ENCODE measurements at places on chromosomes 6 and 20. TPM values are rescaled to one million over a fixed set of nuclear protein-coding genes. Genes with fewer than 3 reads are reported as not detected.

GRCh38 chr6:68657374-68658139, 22.5 kb downstream of the ADGRB3 start:
- no peak for DNase-seq

DNA sequence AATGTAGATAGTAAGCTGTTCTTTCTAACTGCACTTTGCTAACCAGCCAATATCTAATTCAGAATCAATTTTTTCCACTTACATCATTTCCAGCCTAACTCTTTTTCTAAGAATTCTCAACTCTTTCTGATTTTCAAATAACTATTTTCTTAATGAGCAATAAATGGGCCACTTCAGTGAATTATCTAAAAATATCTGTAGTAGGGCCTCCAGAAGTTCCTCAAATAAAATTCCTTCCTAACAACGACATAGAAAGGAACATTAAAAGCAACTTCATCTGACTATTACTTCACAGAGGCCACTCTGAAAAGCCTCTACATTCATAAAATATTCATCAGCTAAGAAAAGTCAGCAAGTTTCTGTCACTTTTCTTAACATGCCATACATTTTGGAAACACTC, 4.8 kb downstream of the COL12A1 start:
- no peak for DNase-seq

ZC3H12D gene
- 8.7 TPM for total RNA-seq

PLG gene
- not detected for total RNA-seq

DNA sequence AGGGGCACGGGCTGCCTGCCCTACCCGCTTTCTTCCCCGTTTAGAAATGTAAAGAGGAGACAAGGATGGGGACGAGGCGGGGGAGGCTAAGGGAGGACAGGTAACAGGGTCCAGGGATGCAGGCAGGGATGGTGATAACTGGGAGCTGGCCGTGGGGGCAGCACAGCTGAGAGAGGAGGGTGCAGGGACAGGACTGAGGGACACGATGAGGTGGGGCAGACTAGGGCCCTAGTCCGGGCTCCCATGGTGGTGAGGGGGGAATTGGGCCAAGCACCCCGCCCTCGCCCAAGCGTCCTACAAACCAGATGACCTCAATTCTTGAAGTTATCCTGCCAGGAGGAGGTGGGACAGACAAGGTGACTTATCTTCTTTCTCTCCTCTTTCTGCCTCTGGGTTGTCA, 44.4 kb upstream of the MDFI start:
- no peak for DNase-seq

METTL24 gene
- 4.3 TPM for total RNA-seq

TBC1D32 gene
- 7.8 TPM for total RNA-seq

DNA sequence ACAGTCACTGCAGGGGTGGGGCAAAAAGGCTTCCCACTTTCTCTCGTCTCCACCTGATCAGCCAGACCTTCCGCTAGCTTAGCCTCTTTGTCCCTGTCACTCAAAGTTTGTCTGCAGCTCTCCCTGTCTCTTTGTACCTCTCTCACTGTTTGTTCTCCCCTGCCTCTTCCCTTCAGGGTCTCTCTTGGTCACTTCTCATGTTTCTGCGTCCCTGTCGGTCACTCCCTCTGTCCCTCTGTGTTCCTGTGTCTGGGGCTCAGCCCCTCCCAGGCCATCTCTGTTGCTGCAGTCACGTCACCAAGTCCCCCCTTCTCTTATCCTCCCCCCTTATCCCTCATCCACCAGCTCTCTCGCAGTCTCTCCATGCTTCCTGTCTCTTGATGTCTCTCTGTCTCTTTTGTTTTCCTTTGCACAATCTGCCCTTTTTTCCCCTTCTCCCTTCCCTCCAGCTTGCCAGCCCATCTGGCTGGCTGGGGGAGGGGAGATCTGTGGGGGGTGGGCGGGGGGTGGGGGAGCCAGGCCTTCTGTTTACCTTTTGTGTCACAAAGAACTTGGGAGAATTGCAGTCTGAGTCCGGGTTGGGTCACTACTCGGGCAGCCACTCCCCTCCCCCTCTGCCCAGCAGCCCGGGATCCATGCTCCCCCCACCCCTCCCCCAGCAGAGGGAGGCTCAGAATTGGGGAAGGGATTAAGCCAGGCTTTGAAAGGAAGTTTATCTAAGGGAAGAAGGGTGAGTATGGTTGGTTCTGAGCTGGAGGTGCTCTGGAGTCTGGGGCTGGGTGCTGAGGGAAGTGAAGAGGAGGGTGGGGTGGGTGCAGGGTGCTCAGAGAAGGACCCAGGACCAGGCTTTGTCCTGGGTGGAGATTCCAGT, 32.3 kb downstream of the FOXP4 start:
- DNase-seq: no peak

GRCh38 chr6:10406556-10406955, 8.3 kb downstream of the TFAP2A start:
- no peak for DNase-seq

- DNase-seq: no peak
Observed at GRCh38 chr20:52975029-52975732, 3.0 kb downstream of the TSHZ2 start.

IRF4 gene
- 5.0 TPM for total RNA-seq

ID1 gene
- total RNA-seq: 363 TPM

- DNase-seq: no peak
Observed at GRCh38 chr6:24257282-24257681, 100.6 kb downstream of the DCDC2 start.

DNA sequence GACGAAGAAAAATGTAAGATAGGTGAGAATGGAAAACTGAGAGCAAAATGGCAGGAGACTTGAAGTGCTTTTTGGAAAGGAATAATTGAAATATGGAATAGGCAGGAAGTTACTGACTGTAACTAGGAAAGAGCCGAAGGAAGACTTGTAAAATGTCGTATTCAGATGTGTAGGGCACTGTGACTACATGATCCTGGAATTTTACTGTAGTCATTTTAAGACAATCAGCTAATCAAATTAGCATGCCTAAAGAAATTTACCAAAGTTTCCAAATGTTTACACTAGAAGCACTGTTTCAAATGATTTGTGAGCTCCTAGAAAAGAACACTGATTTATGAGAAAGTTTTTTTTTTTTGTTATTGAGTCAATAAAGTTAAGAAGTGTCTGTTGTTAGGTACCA, 21.2 kb upstream of the ADIG start:
- no peak for DNase-seq

CRISP3 gene
- total RNA-seq: not detected

DNA sequence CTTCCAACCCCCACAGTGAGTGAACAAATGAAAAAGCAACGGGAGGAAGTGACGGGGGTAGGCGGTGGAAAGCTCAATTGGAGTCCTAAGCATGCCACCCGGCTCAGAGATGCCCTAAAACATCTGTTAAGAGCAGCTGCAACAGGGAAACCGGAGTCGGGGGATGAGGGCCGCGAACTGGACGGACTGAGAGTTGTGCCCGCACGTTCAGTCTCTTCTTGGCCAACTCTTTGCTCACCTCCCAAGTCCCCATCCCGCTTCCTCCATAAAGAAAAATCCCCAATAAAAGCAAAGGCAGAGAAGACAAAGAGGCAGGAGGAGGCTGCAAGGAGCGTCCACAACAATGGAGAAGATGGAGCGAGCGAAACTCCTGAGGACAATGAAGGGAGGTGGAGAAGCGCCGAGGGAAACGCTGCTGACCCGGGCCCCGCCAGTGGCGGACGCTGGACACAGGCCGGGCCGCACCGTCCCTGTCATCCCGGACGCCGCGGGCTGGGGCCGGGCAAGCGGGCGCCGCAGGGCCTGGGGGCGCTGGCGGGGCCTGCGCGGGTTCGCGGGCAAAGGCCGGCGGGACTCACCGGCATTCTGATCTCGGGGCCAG, 600 bp downstream of the SEC63 start:
- DNase-seq: peak; percentile 52

GRCh38 chr6:136410201-136411024, 120.8 kb upstream of the BCLAF1 start:
- DNase-seq: no peak

GRCh38 chr20:14955399-14955798, 618.0 kb upstream of the FLRT3 start:
- no peak for DNase-seq

DNA sequence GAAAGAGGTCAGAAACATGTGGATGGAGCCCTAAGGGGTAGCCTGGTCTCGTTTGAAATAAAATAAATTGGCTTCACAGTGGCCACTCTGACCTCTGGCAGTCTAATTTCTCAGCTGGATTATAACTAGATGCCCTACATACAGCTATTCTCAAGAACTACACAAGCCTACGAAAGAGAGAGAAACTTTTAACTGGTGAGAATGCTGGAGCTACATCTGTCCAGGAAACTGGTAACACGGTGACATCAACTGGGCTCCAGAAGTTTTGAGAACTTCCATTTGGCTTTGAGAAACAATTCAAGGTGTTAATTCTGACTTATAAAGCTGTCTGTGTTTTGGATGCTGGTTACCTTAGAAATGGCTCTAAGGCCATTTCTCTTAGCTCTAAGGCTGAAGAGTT, 187.3 kb upstream of the TENT5A start:
- DNase-seq: no peak

DNA sequence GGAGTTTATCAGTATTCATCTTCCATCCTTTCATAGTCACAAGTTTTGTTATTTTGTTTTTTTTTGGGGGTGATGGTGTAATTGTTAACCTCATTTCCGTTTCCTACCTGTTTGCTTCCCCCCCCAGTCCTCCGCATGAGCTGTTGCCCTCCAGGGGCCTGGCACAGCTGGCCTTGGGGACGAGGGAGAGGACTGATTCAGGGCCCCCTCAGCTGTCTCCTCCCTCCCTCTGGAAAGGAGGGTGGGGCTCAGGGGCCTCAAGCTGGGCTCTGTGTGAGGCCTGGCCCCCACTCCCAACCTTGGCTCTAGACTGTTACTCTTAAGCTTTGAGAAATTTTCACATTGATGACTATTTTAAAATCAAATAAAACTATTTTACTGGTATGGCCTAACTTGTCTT, 4.0 kb downstream of the LRRC73 start:
- no peak for DNase-seq

DNA sequence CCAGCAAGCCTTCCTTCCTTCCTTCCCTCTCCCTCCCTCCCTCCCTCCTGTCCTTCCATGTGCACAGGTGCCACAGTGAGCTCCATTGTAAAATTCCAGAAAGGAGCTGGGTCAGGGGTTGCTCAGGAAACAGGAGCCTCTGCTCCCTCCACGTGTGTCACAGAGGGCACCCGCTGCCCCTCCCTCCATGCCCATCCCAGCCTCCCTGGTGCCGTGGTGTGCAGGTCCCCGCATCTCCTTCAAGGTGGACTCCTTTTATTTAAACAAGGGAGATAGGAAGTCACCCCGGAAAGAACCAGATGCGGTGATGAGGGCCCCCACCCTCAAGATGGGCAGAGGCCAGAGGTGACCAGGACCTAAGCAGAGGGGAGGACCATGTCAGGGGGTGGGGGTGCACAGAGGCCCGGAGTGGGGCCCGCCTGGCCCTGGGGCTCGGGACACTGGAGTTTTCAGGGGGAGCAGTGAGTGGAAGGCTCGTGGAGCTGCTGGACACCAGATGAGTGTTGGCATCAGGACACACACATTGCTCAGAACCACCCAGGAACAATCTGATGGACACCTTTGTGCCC, 85.4 kb downstream of the DHX35 start:
- DNase-seq: no peak

SPATS1 gene
- total RNA-seq: not detected

GRCh38 chr6:166595061-166595780, 8.7 kb upstream of the RAMACL start:
- DNase-seq: no peak

ULBP3 gene
- total RNA-seq: 1.5 TPM

LTA gene
- not detected for total RNA-seq

- DNase-seq: no peak
Observed at GRCh38 chr6:98593676-98594075, 240.7 kb upstream of the POU3F2 start.

DNA sequence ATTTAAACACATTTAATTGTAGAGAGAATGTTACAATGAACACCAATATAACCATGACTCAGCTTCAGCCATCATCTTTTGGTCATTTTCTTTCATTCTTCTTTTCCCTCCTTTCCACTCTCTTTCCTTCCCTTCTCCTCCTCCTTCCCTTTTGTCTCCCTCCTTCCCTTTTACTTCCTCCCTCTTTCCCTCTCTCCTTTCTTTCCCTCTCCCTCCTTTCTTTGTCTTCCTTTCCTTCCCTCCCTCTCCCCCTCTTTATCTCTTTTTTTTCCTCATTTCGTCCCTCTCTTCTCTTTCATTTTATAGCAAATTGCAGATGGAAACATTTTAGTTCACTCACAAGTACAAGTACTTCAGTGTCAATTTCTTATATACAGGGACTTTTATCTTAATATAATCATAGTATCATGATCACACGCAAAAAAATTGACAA, 1.8 kb downstream of the ZKSCAN3 start:
- DNase-seq: no peak

- no peak for DNase-seq
Observed at GRCh38 chr6:131225959-131226358, 90.7 kb downstream of the AKAP7 start.

GRCh38 chr6:9248133-9248532, 812.8 kb upstream of the SLC35B3 start:
- no peak for DNase-seq

DNA sequence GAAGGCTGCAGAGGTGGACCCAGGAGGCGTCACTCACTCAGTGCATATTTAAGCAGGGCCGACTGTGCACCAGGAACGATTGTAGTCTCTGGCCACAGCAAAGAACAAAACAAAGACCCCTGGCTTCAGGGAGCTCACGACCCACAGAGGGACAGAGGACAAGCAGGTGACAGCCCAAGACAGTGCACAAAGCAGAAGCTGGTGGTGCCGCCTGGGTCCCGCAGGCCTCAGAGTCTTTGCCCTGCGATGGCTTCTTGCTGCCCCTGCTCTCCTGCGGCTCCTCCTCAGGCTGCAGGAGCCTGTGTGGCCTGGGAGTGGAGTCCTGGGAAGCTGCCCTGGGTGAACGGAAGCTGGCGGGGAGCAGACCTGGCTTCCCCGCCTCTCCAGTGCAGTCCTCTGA, 300.0 kb downstream of the PREX1 start:
- DNase-seq: no peak

GCLC gene
- 37.1 TPM for total RNA-seq

DNA sequence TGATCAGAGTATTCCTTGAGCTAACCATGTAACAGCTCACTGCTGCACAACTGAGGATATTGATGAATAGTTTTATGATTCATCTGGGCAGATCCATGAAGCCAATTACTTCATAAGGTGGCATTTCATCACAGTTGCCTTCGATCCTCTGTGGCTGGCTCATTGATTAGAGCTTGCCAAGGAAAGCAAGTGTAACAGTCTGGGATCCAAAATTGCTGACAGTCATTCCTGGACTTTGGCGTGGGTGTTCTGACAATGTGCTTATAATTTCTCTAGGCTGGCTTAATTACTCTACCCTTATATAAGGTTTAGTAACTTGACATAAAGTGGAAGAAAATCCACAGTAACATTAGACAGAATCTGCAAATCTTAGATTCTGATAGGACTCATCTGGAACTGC, 551.3 kb upstream of the CDH4 start:
- DNase-seq: no peak

GRCh38 chr20:31835977-31836852, 9.2 kb downstream of the FOXS1 start:
- DNase-seq: peak; percentile 62

AURKA gene
- 21.1 TPM for total RNA-seq

- DNase-seq: no peak
Observed at GRCh38 chr6:122621638-122622037, 11.4 kb downstream of the PKIB start.

FAM229B gene
- total RNA-seq: 3.3 TPM

CTCFL gene
- not detected for total RNA-seq
